ENCODE measurements at places on chromosomes 12 and 14.

DNA sequence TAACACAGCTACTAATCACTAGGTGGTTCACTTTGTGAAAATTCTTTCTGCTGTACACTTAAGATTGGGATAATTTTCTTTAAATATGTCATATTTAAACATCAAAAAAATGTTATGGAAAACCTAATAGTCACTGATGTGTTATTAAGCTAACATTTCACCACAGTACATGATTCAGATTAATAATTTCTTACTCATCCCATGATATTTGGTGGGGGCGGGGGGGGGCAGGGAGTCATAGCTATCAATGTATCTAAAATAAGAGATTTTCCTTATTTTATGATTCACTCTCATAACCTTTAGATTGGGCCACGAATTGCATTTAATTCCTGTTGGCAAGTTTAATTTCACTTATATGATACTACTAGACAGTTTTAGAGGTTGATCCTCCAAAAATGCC is 88.8 kb downstream of the KCNH5 start:
- H3K27me3 ChIP-seq, result no peaks in the 10 kb centered on the region
- H3K27ac ChIP-seq, result no peak overlapping the region
- H3K36me3 ChIP-seq, result no peaks in the 10 kb centered on the region
- H3K4me3 ChIP-seq, result no peak overlapping the region

DNA sequence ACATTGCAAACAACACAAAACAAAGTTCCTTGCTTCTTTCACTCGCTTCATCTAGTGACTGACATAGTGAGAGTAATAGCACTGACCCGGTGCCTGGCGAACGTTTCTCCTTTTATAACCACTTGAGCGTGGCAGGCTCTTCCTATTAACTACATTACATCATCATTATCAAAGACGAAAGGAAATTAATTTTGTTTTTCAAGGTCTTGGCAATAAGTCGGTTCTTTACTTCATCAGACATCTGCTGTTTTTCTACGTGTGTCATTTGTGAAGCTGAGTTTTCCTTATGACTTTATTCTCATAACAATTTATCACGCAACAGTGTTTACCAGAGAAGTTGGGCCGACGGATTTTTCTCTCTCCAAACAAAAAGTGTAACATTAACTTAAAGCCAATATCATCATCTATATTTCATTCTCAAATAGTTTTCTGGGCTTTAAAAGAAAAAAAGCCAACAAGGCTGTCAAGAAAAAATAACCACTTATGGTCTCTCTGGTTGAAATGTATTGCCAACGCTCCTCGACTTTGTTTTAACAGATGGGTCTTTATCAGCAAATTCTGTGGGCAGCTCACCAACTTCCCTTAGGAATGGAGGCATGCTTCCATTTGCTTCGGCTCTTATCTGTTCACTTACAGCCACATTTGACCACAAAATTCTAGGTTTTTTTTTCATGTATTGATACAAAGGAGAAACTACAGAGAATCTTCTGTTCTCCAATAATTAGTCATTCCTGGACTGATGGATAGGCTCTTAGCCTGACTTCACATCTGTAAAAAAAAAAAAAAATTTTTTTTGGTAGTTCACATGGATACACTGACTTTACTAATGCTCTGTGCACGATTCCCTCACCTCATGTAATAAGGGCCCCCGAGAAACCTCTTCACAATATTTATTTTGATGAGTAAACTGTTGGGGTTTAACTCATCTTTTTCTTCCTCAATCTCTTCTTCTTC is 97.1 kb upstream of the CDKN3 start:
- no peaks in the 10 kb centered on the region for H3K36me3 ChIP-seq
- no peaks in the 10 kb centered on the region for H3K4me1 ChIP-seq
- H3K27me3 ChIP-seq, result no peaks in the 10 kb centered on the region

GRCh38 chr14:59346796-59347510 is 118.2 kb downstream of the GPR135 start:
- H3K27me3 ChIP-seq, result no peaks in the 10 kb centered on the region
- H3K4me3 ChIP-seq, result no peak overlapping the region
- H3K4me1 ChIP-seq, result peaks cover 12% of the 10 kb centered on the region
- DNase-seq, result no peak
- peak overlapping the region; percentile 21 for H3K27ac ChIP-seq

DNA sequence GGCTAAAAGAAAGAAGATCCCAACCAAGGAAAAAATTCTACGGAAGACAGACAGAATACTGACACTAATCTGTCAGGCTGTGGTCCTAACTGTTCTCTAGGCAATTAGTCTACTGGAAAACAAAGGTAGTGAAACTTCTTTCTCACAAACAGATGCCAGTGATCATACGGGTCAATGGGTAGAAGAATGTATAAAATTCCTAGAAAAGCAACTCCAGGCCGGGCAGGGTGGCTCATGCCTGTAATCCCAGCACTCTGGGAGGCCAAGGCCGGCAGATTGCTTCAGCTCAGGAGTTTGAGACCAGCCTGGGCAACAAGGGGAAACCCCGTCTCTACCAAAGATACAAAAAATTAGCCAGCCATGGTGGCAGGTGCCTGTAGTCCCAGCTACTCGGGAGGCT is 64.8 kb downstream of the HECTD4 start:
- H3K27ac ChIP-seq, result no peak overlapping the region
- H3K4me1 ChIP-seq, result no peaks in the 10 kb centered on the region
- H3K27me3 ChIP-seq, result no peaks in the 10 kb centered on the region
- no peak overlapping the region for H3K4me3 ChIP-seq
- no peak for DNase-seq
- H3K36me3 ChIP-seq, result peaks cover 12% of the 10 kb centered on the region

DNA sequence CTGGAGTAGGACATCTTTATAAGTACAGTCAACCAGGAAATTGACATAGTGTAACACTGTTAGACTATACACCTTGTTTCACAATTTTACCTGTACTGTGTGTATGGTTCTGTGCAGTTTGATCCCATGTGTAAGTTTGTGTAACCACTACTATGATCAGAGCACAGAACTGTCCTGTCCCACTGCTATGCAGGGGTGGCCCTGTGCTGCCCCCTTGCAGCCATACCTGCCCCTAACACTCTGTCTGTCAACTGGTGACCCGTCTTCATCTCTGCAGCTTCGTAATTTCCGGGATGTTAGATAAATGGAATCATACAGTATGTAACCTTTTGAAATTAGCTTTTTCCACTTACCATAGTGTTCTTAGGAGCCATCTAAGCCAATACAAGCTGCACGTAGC is 58.7 kb upstream of the RD3L start:
- no peak for DNase-seq
- H3K36me3 ChIP-seq, result no peaks in the 10 kb centered on the region
- no peak overlapping the region for H3K4me3 ChIP-seq
- no peak overlapping the region for H3K27ac ChIP-seq
- H3K4me1 ChIP-seq, result no peaks in the 10 kb centered on the region

- DNase-seq, result no peak
- H3K27me3 ChIP-seq, result no peaks in the 10 kb centered on the region
- no peaks in the 10 kb centered on the region for H3K4me1 ChIP-seq
- H3K27ac ChIP-seq, result no peak overlapping the region
Measured at GRCh38 chr14:105737504-105738246, 211.3 kb downstream of the TMEM121 start.

DNA sequence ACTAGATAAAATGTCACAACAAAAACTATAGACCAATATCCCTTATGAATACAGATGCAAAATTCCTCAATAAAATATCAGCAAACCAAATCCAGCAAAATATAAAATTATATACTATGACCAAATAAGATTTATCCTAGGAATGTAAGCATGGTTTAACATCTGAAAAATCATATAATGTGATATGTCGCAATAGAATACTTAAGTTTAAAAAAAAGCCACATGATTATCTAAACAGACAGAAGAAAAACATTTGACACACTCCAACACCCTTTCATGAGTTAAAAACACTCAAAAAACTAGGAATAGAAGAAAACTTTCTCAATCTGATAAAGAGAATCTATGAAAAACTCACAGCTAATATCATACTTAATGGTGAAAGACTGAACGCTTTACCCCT is 20.3 kb downstream of the ANGEL1 start:
- no peak overlapping the region for H3K27ac ChIP-seq
- H3K4me1 ChIP-seq, result no peaks in the 10 kb centered on the region
- H3K4me3 ChIP-seq, result no peak overlapping the region
- H3K36me3 ChIP-seq, result peaks cover 68% of the 10 kb centered on the region

DNA sequence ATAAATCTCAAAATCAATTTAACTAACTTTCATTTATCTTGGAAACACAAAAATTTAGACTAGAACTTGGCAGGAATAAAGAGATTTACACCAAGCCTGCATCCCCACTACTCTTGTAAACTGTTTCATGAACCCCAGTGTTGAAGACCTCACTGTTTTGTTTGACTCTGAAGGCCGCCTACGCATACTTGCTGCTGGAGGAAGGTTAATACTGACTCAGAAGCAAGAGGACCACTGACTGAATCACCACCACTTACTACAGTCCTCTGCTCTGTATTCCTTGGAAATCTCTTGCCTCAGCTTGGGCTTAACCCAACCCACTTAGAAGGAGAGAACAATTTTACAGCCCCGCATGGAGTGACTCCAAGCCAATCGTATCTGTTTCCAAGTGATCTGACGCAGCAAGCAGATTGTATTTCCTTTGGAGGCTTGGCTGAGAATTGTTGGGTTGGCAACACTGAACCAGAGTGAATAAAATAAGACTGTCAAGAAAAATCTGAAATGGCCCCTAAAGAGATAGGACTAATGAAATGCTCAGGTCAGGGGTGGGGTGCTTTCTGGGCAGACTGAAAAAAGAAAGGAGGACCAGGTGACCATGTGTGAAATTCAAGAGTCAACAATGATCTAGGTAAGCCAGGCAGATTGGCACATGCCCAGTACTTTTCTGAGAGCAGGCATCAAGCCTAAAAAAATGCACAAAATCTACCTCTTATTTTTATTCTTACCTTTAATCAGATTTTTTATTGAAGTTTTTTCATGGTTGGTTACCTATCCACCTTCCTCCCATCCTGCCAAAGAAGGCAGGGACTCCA is 248.6 kb downstream of the ZFP36L1 start:
- H3K4me1 ChIP-seq, result peaks cover 51% of the 10 kb centered on the region
- no peaks in the 10 kb centered on the region for H3K36me3 ChIP-seq
- no peak overlapping the region for H3K4me3 ChIP-seq
- no peak for DNase-seq

DNA sequence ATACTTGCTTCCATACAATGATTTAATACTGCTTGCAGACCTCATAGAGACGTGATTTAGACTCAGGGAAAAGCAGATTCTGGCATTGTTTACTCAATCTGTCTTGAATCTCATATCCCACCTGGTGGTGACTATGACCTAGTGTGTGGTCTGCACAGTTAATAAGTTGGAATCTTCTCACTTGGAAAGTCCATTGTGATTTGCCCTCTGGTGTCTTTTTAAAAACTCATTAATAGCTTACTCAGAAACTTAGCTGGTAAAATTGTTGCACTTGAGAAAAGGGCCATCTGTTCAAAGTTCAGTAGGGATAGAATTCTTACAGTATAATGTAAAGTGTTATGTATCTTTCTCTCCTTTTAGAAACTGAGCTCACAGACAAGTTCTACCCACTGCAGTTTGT is 106.0 kb downstream of the PELI2 start:
- H3K27me3 ChIP-seq, result no peaks in the 10 kb centered on the region
- no peak overlapping the region for H3K27ac ChIP-seq
- DNase-seq, result no peak
- H3K4me3 ChIP-seq, result no peak overlapping the region
- peaks cover 19% of the 10 kb centered on the region for H3K4me1 ChIP-seq

GRCh38 chr12:49037111-49037946 is 18.8 kb upstream of the PRKAG1 start:
- H3K27ac ChIP-seq, result no peak overlapping the region
- no peaks in the 10 kb centered on the region for H3K4me1 ChIP-seq
- H3K36me3 ChIP-seq, result peaks cover 99% of the 10 kb centered on the region
- H3K27me3 ChIP-seq, result no peaks in the 10 kb centered on the region
- peak; percentile 63 for DNase-seq

DNA sequence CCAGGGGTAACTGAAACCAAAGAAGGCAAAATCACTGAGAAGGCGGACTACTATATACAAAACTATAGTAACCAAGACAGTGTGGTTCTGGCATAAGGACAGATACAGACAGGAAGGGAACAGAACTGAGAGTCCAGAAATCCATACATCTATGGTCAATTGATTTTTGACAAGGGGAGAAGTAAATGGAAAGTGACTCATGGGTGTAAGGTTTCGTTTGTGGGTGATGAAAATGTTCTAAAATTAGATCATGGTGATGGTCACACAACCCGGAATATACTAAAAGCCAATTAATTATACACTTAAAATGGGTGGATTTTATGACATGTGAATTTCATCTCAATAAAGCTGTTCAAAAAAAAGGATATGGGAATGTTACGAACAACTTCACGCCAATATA is 18.7 kb downstream of the ANGEL1 start:
- DNase-seq, result no peak
- no peak overlapping the region for H3K27ac ChIP-seq
- no peaks in the 10 kb centered on the region for H3K27me3 ChIP-seq
- no peak overlapping the region for H3K4me3 ChIP-seq
- H3K36me3 ChIP-seq, result peaks cover 68% of the 10 kb centered on the region
- no peaks in the 10 kb centered on the region for H3K4me1 ChIP-seq

DNA sequence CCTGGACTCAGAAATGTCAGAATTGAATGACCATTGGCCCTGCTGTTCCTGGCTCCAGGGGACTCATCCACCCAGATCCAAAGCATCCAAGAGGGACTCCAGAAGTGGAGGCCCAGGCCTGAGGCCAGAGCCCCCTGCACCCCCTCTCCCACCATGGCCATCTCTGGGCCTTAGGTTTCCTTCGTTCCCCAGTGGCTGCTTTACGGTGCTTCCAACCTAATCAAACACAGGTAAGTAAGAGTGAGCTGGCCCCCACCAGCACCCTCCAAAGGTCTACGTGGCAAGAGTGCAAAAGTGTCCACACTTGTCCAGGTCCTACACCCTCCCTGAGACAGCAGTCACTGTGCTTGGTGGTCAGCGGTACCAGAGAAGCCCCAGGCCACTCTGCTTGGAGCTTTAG is 139.0 kb downstream of the DPF3 start:
- no peaks in the 10 kb centered on the region for H3K4me1 ChIP-seq
- H3K27ac ChIP-seq, result no peak overlapping the region
- no peaks in the 10 kb centered on the region for H3K36me3 ChIP-seq
- no peak overlapping the region for H3K4me3 ChIP-seq

- no peaks in the 10 kb centered on the region for H3K27me3 ChIP-seq
- peaks cover 6% of the 10 kb centered on the region for H3K4me1 ChIP-seq
- H3K27ac ChIP-seq, result no peak overlapping the region
Measured at GRCh38 chr14:64938972-64939816, 3.4 kb downstream of the GPX2 start.
